ENCODE measurements at places on chromosomes 12 and 14. TPM values are rescaled to one million over a fixed set of nuclear protein-coding genes. Genes with fewer than 3 reads are reported as not detected.

- H3K4me3 ChIP-seq: no peak overlapping the region
- H3K27me3 ChIP-seq: no peaks in the 10 kb centered on the region
- no peak for DNase-seq
- no peaks in the 10 kb centered on the region for H3K36me3 ChIP-seq
Measured at GRCh38 chr12:15811214-15812127, 22.3 kb upstream of the EPS8 start.

GRCh38 chr14:70097576-70098249 is 91.0 kb downstream of the SLC8A3 start:
- no peaks in the 10 kb centered on the region for H3K36me3 ChIP-seq
- DNase-seq: no peak
- no peak overlapping the region for H3K27ac ChIP-seq
- H3K4me3 ChIP-seq: no peak overlapping the region
- H3K27me3 ChIP-seq: peaks cover 3% of the 10 kb centered on the region

DNA sequence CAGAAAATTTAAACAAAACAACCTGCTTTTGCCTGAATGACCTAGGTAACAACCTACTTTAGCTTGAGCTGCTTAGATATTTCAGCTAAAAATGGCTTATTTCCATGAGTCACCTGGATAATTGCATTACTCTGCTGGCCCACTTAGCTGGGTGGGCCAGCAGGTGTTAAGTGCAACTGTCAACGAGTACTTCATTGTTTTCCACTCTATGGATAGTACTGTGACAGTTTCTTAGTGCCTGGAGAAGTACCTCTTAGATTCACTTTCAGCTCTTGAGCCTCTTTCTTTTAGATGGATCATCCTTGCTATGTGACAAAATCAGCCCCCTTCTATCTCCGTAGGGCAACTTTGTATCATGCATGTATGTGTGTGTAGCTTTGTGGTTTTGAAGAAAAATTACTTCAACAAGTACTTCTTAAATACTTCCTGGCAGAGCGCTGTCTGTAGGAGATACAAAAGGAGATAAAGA is 368.2 kb upstream of the ATP2B1 start:
- no peaks in the 10 kb centered on the region for H3K4me1 ChIP-seq
- H3K27ac ChIP-seq: no peak overlapping the region
- H3K27me3 ChIP-seq: no peaks in the 10 kb centered on the region

- H3K27ac ChIP-seq: no peak overlapping the region
- H3K27me3 ChIP-seq: no peaks in the 10 kb centered on the region
- H3K4me3 ChIP-seq: no peak overlapping the region
- DNase-seq: no peak
Measured at GRCh38 chr14:28012629-28013415, 753.8 kb upstream of the FOXG1 start.

DNA sequence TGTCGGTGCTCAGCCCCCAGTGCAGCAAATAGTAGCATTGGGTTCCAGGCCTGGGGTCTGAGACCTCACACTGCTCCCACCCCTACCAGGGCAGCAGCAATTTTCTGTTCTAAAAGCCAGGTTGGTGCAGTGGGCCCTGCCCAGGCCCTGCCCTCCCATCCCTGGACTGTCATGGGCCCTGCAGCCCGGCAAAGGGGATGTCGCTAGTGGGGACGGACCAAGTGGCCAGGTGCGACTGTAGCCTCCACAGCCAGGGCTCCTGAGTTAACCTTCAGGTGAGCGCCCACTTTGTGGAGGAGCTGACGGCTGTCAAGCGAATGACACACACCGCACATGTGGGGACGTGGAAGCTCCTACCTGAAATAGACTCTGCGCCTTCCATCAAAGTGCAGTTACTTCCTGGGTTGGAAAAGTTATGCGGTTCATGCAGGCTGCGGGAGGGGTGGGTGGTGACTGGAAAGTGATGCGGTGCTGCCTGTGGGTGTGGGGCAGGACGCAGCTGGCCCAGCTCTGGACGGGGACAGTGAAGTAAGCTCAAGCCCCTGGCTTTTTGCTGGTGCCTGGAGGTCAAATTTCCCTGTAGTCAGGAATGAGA is 1.5 kb downstream of the INF2 start:
- no peak overlapping the region for H3K27ac ChIP-seq
- DNase-seq: no peak
- no peaks in the 10 kb centered on the region for H3K27me3 ChIP-seq
- peaks cover 16% of the 10 kb centered on the region for H3K4me1 ChIP-seq

Gene IGF1
- 1.4 TPM for total RNA-seq

DNA sequence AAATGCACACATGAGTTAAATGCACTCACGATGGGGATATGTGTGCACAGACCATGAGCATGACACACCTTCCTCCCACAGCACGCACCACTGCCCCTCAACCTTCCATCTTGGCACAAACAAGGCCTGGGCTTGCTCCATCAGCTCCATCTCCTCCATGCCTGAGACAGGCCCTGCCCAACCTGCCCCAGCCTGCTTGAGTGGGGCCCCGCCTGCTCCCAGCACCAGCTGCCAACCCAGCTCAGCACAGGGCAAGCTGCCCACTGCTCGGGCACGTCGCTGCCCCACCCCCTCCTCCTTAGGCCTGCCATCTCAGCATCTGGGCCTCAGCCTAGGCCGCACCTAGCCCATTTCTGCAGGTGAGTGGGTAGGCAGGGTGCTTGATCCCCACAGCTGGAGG is 27.6 kb upstream of the KRT78 start:
- peaks cover 28% of the 10 kb centered on the region for H3K4me1 ChIP-seq
- no peak for DNase-seq
- no peaks in the 10 kb centered on the region for H3K27me3 ChIP-seq
- no peak overlapping the region for H3K4me3 ChIP-seq
- H3K36me3 ChIP-seq: no peaks in the 10 kb centered on the region

DNA sequence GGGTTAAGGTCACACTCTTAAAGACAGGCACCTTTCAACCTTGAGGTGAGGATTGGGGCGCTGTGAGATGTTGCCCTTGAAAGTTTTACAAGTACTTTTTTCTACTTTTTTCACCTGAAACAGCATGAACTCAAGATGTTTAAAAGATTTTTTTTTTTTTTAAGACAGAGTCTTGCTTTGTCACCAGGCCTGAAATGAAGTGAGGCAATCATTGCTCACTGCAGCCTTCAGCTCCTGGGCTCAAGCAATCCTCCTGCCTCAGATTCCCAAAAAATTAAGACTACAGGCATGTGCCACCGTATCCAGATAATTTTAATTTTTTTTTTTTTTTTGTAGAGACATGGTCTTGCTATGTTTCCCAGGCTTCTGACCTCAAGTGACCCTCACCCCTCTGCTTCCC is 243.9 kb downstream of the DIO2 start:
- H3K27ac ChIP-seq: peak overlapping the region; percentile 78
- H3K27me3 ChIP-seq: no peaks in the 10 kb centered on the region
- no peaks in the 10 kb centered on the region for H3K36me3 ChIP-seq
- DNase-seq: peak; percentile 44
- 0 out of 2 replicates have a peak, but pooled peaks cover 7% of the 10 kb centered on the region for H3K4me1 ChIP-seq

DNA sequence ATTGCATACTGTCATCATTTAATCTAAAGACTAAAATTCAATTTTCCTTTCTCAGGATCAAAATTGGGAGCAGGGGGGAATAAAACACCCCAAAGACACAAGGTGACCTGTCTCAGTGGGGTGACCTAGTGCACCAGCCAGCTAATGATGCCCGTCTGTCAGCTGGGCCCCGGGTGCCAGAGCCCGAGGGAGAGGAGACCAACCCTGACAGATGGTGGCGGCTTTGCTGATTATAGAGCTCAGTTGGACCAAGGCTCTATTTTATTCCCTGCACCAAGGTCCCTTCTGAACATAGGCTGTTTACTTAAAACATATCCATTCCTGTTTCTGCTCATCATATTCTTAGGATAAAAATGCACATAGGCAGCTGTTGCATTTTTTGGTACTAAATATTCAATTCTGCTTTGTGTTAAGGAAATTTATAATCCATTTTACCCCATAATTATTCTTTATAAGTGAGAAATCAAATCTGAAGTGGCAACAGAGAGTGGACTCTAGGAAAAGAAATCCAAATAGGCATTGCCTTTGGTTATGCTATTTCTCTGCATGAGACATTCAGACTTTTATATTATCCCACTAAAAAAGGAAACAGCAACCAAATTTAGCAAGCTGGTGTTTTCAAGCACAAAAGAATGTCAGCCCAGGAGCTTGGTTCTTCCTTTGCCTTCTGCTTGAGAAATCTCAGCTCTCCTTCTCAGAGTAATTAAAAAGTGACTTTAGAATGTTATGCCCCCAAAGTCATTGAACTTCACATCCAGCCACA is 96.8 kb upstream of the IFNG-AS1 start:
- H3K27ac ChIP-seq: no peak overlapping the region
- no peaks in the 10 kb centered on the region for H3K4me1 ChIP-seq
- H3K27me3 ChIP-seq: no peaks in the 10 kb centered on the region
- no peak for DNase-seq

DNA sequence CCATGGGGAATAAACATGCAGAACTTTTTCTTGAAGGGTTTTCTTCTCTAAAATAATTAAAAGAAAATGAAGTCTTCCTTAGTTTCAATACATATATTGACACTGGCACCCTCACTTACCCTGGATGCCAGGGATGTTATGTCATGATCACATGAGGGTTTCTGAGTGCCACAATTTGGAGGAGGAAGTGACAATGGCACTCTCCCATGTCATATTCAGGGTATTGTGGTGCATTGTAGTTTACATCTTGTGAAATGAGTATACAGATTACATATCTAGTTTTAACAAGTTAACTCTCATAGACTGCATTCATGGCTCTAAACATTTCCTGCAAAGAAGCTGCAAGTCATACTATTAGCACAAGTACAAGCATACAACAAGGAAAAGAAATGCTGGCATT is 37.7 kb downstream of the CCDC177 start:
- no peaks in the 10 kb centered on the region for H3K36me3 ChIP-seq
- no peak for DNase-seq
- H3K27ac ChIP-seq: no peak overlapping the region

GRCh38 chr12:109820816-109821381 is 12.3 kb downstream of the TRPV4 start:
- H3K4me3 ChIP-seq: no peak overlapping the region
- no peak for DNase-seq
- H3K4me1 ChIP-seq: peaks cover 5% of the 10 kb centered on the region

GRCh38 chr14:63544591-63545299 is 1.6 kb upstream of the PPP2R5E start:
- H3K27me3 ChIP-seq: no peaks in the 10 kb centered on the region
- peaks cover under 1% of the 10 kb centered on the region for H3K36me3 ChIP-seq
- H3K4me1 ChIP-seq: peaks cover 11% of the 10 kb centered on the region
- DNase-seq: peak; percentile 64
- peak overlapping the region; percentile 2 for H3K27ac ChIP-seq

DNA sequence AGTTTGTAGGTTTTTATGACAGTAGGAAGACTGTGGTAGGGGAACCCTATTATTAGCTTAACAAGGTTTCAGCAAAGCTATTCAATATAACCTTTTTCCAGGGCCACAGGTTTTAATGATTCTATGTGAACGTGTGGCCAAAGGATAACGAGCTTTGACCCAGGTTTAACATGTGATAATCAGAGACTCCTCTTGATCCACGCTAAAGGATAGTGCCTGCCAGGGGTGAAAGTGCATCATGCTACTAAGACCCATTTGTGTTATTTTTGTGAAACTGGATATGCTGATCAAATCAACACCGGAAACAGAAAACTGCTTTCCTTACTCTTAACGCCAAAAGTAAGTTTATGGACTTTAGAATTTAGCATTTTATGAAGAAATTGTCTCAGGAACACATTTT is 909 bp upstream of the TAOK3 start:
- no peaks in the 10 kb centered on the region for H3K27me3 ChIP-seq
- H3K4me1 ChIP-seq: peaks cover 36% of the 10 kb centered on the region
- H3K4me3 ChIP-seq: peak overlapping the region; percentile 83

- no peaks in the 10 kb centered on the region for H3K27me3 ChIP-seq
- peaks cover 24% of the 10 kb centered on the region for H3K36me3 ChIP-seq
- H3K27ac ChIP-seq: no peak overlapping the region
- DNase-seq: peak; percentile 39
Measured at GRCh38 chr14:20477211-20477876, 8.1 kb downstream of the PNP start.

Gene DPY19L2
- total RNA-seq: not detected

DNA sequence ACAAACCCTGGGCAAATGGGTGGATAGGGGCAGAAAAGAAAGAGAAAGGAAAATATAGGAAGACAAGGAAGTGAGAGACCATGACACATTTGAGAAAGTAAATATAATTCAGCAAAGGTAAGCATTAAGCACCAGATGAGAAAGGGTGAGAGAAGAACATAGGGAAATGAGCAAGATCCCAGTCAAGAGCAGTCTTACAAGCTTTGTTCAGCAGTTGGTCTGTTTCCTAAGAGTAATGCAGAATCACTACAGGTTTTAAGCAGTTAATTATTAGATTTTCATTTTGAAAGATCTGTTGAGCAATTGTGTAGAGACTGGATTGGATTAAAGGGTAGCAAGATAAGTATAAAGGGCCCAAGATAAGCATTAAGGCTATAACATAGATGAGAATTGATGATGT is 146.3 kb downstream of the PLCZ1 start:
- no peaks in the 10 kb centered on the region for H3K36me3 ChIP-seq
- no peaks in the 10 kb centered on the region for H3K27me3 ChIP-seq
- H3K27ac ChIP-seq: no peak overlapping the region
- no peak overlapping the region for H3K4me3 ChIP-seq
- peaks cover 6% of the 10 kb centered on the region for H3K4me1 ChIP-seq

Gene SPTB
- total RNA-seq: 0.11 TPM

GRCh38 chr12:64304571-64304970 is 82.5 kb upstream of the KICS2 start:
- no peaks in the 10 kb centered on the region for H3K36me3 ChIP-seq
- no peaks in the 10 kb centered on the region for H3K4me1 ChIP-seq
- no peak overlapping the region for H3K27ac ChIP-seq
- DNase-seq: no peak

- no peaks in the 10 kb centered on the region for H3K36me3 ChIP-seq
- no peak for DNase-seq
- H3K4me3 ChIP-seq: no peak overlapping the region
- peaks cover 40% of the 10 kb centered on the region for H3K4me1 ChIP-seq
- no peaks in the 10 kb centered on the region for H3K27me3 ChIP-seq
Measured at GRCh38 chr14:61517911-61518384, 177.4 kb upstream of the HIF1A start.

GRCh38 chr14:74510223-74510931 is 16.8 kb downstream of the ISCA2 start:
- peaks cover 23% of the 10 kb centered on the region for H3K36me3 ChIP-seq
- 0 out of 2 replicates have a peak overlapping the region, but pooled peaks have one; percentile 12 for H3K4me3 ChIP-seq
- H3K27ac ChIP-seq: peak overlapping the region; percentile 96
- no peaks in the 10 kb centered on the region for H3K27me3 ChIP-seq
- peaks cover 33% of the 10 kb centered on the region for H3K4me1 ChIP-seq

GRCh38 chr12:9387450-9387849 is 179.3 kb upstream of the PZP start:
- peaks cover 8% of the 10 kb centered on the region for H3K27me3 ChIP-seq
- no peaks in the 10 kb centered on the region for H3K4me1 ChIP-seq
- no peak overlapping the region for H3K27ac ChIP-seq
- no peaks in the 10 kb centered on the region for H3K36me3 ChIP-seq
- no peak for DNase-seq

Gene RD3L
- total RNA-seq: not detected

GRCh38 chr14:67943947-67944346 is 124.4 kb downstream of the RAD51B start:
- H3K27me3 ChIP-seq: no peaks in the 10 kb centered on the region
- H3K4me1 ChIP-seq: peaks cover 39% of the 10 kb centered on the region
- peak; percentile 88 for DNase-seq

Gene KRT79
- not detected for total RNA-seq

Data from GM23248 (cell line).